ENCODE measurements at places on chromosomes 6 and 20.
A peak's percentile ranks its signal among the peaks of the same experiment; 100 is the strongest.

- no peak for DNase-seq
Measured at GRCh38 chr6:169320013-169320412, 66.4 kb upstream of the THBS2 start.

GRCh38 chr6:149306967-149307366, 10.5 kb upstream of the TAB2 start:
- DNase-seq = no peak

GRCh38 chr6:154292855-154293519, 63.6 kb downstream of the IPCEF1 start:
- DNase-seq = peak; percentile 7

DNA sequence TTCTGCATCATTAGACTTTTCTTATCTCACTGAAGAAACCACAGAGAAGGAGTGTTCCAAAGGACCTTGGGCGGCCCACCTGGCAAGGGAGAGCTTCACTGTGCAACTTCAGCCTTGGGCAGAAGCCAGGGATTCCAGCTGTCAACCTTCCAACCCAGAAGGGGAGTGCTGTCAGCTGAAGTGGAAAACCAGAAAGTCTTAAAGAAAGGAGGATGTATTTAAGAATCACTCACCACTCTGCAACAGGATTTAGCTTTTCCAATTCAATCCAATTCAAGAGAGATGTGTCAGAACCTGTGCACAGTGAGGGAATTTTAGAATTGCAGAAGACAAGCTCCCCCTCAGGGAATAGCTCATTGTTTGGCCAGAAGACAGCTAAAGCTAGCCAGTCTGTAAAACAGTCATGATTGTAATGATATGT, 553.7 kb downstream of the CD83 start:
- DNase-seq = no peak

DNA sequence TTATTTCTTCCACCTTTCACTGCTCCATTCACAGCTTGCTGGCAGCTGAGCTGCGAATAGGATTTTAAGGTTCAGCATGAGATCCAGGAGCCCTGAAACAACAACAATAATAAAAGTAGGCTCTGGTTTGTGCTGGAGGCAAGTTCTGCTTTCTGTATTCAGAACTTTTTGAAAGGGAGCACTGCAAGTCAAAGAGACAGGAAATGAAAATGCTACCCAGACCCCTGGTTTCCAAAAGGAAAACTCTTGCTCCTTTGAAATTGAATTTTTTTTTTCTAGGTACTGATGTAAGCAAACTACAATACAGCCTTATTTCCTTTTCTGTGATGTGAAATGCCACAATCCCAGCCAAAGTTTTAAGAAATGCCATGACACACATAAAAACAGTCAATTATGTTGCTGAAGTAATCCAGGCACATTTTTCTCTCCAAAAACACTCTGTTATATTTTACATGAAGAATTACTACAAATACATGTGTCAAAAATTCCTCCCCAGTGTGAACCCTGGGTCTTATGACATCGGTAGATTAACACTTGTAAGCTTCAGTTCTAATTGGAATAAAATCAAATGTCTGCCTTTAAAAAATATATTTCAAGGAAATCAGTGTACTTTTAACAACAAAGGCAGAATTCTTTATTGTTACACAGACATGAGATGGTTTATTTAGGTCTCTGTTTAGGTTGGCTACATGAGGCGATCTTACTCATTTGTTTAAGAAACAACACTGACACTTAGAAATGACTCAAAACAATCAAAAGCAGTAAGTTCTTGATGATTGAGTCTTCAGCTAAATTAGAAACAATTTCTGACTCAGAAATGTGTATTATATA, 656.7 kb downstream of the EPHA7 start:
- no peak for DNase-seq
